ENCODE measurements at places on chromosomes 2 and 18.

GRCh38 chr2:38387887-38388286, 10.8 kb upstream of the ATL2 start:
- DNase-seq, result no peak

DNA sequence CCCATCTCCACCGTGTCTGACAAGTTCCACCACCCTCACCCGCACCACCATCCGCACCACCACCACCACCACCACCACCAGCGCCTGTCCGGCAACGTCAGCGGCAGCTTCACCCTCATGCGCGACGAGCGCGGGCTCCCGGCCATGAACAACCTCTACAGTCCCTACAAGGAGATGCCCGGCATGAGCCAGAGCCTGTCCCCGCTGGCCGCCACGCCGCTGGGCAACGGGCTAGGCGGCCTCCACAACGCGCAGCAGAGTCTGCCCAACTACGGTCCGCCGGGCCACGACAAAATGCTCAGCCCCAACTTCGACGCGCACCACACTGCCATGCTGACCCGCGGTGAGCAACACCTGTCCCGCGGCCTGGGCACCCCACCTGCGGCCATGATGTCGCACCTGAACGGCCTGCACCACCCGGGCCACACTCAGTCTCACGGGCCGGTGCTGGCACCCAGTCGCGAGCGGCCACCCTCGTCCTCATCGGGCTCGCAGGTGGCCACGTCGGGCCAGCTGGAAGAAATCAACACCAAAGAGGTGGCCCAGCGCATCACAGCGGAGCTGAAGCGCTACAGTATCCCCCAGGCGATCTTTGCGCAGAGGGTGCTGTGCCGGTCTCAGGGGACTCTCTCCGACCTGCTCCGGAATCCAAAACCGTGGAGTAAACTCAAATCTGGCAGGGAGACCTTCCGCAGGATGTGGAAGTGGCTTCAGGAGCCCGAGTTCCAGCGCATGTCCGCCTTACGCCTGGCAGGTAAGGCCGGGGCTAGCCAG, 1.2 kb downstream of the ONECUT2 start:
- no peak for DNase-seq

DNA sequence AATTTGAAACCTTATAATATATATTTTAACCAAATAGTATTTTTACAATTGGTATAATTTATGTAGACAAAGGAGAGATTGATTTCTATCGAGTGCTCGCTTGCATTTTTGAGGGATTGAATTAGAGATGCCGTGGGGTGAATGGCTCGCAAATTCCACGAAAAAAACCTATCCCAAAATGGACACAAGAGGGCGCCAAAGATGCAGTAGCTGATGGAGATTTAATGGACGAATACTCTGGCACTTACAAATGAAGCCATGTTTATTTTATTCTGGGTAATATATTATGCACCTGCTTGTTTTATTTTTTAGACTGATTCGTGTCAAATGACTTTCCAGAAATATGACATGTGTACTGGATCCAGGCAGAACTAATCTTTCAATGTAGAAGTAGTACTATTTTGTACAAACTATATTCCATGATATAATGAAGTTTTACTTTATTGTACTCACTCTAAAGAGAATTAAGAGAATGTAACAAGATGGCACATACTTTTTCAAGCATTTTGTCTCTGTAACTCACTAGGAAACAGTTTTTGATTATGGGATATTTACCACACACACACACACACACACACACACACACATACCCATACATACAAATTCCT, 505.4 kb downstream of the PLCL1 start:
- peak; percentile 19 for DNase-seq

DNA sequence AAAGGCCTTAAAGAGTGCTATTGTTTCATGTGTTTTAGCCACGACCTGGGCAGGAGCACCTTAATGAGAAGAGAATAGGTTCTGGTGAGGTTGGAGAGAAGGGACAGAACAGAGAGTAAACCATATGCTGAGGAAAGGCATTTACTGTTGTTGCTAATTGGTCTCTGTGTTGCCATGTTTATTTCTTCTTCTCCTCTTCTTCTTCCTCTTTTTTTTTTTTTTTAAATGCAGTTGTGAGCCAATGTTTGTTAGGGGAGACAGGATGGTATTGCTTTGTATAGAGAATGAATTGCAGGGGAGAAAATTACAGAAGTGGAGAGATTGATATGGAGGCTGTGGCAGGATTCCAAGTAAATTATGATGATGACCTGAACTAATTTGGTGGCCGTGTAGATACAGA, 2.6 kb downstream of the SCN9A start:
- no peak for DNase-seq

- no peak for DNase-seq
Observed at GRCh38 chr2:20300656-20301055, 50.0 kb downstream of the PUM2 start.

Data from stimulated activated CD8-positive, alpha-beta memory T cell treated with anti-CD3 and anti-CD28 coated beads, Interleukin-7, amount 100 ng/mL, for 1 hour (primary cell).